Activated naive CD4-positive, alpha-beta T cell treated with Interleukin-2 at 50 U/mL for 16 hours (primary cell): ENCODE measurements at places on chromosomes 4 and X.

DNA sequence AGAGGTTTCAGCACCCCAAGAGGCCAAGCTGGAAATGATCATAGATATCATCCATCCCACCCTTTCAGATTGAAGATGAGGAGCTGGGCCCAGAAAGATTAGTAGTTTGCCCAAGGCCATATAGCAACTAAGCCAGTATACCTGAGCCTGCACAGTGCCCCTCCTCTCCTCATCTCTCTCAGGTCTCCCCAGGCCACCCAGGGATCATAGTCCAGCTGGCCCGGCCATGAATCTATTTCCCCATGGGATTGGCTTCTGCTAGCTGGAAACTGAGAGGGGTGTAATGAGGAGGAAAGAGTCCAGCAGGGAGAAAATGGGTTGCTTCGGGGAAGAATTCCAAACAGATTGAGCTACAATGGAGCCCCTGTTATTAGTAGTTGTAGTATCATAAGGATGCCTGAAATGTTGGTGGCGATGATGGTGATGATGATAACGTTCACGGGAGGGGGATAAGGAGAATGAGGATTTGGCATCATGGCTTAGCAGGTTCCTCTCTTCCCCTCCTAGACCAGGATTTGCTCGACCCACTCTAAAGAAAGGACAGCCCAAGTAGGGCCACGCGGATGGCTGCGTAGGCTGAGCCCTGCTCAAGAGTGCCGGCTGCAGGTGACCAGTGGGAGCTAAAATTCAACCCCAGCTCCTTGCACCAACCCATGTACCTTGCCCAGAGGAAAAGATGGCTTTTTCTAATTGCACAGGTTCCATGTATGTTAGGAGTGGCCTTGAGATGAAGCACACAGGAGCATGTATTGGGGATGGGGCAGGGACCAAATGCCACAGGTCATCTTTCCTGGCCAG, 117.8 kb upstream of the PJA1 start:
- DNase-seq: no peak

DNA sequence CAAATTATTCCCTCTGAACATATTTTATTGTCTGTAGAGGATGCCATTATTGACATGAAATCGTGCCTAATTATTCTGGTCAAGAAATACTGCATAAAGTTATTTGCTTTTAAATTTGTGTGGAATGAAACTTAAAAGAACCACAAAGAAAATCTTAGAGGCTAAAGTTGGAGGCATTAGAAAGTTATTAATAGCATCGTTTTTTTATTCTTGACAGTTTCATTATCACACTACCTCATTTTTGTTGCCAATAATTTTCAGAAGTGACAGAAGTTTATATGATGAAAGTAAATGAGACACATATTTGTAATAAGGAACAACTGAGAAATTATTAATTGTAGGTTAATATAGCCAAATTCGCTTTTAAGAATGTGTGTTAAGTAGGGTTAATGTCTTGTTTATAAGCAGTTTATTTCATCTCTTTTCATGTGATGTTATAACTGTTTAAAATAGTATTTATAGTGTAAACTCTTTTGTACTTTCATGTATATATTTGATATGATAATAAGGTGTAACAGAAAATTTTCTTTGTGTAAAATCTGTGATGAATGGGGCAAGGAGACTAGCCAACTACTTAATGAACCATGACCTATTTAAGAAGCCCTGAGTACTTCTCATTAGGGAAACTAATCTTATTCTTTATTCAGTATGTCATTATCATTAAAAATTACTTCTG, 54.5 kb upstream of the GRIA2 start:
- no peak for DNase-seq

DNA sequence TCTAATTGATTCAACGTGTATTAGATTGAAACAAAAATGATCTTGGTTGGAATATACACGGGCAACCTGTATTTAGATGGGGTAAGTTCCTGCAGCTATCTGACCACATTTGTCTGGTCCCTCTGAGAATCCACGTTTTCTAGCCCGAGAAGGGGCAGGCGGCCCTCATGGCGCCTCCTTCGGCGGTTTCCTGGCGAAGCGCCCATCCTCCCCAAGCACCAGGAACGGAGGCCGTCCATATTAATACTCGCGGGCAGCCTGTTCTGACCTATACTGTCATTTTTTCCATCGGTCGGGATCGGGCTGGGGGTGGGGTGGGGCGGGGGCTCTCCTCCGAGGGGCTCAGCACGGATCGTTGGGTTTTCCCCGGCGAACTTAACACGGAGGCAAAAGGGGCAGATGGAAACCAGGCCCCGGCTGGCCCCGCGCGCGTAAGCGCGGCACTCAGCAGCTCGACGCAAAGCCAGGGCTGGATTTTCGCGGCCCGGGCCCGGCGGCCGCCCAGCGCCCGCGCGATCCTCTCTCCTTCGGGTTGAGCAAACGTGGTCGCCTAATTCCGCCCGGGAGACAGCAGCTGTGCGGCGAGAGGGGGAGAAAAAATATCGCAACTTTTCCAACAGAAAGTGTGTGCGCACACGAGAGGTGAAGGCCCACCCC, 77.2 kb upstream of the BCOR start:
- peak; percentile 59 for DNase-seq

DNA sequence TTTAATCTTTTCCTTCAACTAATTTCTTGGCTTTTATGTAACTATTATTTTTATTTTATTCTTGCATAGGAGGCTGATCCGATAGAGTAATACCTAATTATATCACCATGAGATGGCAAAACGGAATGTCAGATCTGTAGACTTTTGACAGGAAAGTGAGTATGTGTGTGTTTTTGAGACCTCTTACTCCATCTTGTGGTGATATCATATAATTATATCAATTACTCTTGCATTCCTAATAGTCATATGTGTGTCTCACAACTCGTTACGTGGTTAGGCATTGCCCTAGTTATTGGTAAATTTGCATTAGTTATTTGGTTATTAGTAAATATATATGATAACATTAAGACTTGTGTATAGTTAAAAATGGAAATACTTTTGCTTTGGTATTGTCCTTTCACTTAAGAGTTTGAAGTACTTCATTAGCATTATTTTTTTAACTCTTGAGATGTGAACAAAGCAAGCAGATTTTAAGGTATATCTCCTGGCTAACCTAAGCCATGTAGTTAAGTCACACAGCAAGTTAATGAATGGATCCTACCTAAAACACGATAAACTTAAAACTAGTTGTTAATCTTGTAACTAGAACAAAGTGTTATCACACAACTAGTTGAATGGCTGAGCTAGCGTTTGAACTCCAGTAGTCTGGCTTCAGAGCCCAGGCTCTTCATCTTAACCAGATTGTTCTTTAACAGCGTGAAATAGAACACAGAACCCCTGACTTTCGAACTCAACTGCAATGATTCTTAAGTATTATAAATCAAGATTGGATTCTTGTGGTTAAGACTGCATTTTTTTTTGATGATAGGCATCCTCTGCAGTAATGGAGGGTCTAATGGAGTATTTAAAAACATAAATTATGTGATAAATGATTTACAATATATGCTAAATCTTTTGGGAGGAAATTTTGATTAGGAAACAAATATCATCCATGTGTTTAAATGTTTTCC, 67.1 kb downstream of the PGRMC2 start:
- no peak for DNase-seq

- DNase-seq: no peak
Observed at GRCh38 chr4:52507774-52508173, 151.3 kb downstream of the USP46 start.

- no peak for DNase-seq
Observed at GRCh38 chrX:107146670-107147069, 28.0 kb upstream of the RBM41 start.

GRCh38 chrX:133985164-133985966, at the start of gene GPC3:
GPC3 (minus strand) TSS chrX:133985594.
- peak; percentile 21 for DNase-seq

GRCh38 chrX:106862972-106863688, 40.0 kb downstream of the RIPPLY1 start:
- DNase-seq: peak; percentile 1

GRCh38 chr4:21921526-21922180, 26.9 kb downstream of the KCNIP4 start:
- DNase-seq: no peak

DNA sequence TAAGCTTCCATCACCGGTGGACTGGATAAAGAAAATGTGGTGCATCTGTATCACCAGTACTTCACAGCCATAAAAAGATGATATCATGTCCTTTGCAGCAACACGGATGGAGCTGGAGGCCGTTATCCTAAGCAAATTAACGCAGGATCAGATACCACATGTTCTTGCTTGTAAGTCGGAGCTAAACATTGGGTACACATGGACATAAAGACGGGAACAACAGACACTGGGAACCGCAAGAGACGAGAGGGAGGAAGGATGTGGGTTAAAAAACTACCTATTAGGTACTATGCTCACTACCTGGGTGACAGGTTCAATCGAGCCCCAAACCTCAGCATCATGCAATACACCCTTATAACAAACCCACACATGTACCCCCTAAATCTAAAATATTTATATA, 16.3 kb upstream of the IDS start:
- no peak for DNase-seq

DNA sequence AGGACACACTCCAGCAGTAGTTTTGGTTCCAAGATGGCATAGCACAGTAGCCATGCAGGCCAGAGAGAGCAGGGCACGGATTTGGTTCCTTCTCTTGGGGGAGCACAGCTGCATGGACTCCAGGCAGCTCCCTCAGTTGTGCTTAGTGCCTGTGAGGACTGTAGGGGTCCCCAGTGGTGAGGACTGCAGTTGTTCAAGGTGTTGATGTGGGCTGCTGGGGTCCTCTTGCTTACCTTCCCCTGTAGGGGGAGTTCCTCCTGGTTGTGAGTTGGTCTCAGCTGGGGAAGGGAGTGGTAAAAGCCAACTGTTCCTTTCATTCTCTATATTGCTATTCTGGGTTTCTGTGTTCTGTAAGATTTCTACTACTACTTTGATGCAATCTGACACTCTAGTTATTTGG, 606.5 kb downstream of the MAGEB5 start:
- no peak for DNase-seq

DNA sequence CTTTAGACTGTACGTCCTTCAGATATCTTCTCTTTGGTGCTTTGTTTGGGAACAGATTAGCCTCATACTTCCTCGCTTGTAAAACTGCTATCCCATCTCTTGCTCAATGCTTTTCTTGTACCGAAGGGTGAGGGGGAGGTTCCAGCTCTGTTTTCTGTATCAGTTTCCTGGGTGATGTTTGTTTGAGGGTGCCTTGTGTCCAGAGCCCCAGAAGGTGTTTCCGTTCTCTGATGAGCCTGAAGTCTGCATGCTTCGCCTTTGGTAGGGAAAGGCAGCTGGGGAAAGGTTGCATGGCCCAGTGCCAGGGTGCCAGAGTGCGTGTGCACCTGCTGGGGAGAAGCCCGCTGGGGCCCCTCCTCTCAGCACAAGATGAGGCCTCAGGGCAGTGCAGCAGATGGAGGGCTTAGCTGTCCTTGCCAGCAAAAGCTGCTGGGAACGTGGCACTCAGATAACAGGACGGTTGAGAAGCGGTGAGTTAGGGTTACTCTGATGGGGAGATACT, 73.7 kb downstream of the TBL1X start:
- no peak for DNase-seq

- peak; percentile 75 for DNase-seq
Observed at GRCh38 chrX:102720237-102721168, at the start of gene GPRASP3. GPRASP3 (plus strand) TSS chrX:102720743; CDS start chrX:102748996, 28,253 bp downstream.

DNA sequence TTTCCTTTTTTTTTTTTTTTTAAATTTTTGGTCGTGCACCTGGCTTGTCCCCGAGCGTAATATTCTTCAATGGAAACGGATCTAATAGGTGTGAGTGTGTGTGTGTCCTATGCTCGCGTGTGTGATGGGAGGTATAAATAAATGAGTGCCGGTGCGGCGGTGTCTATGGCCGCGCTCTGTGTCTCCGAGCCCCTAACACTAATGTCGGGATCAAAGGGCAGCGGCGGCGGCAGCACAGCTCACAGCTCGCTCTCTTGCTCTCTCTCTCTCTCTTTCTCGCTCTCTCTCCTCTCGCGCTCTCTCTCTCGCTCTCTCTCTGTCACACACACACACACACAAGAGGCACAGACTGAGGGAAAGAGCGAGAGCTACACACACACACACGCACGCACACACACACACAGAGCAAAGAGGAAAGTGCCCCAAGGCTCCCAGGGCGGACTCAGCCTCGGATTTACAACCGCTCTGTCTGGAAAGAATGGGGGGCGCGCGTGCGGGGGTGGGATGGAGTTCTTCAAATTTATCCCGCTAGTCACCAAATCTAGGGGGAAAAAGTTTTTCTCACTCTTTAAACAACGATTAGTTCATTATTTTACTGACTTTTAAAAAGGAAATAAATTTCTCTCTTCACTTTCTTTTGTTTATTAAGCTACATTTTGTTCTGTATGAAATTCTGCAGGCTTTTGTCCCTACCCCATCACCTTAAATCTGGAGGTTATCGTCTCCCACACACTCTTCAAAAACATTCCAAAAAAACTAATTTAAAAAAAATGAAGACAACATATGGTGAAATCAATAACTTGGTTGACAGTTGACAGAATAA, at the start of gene ZNF827:
Gene ZNF827 (minus strand): TSS at position 206 of the 823 bp plus-strand sequence. CDS start 416 bp downstream, outside the sequence.
- DNase-seq: peak; percentile 60

DNA sequence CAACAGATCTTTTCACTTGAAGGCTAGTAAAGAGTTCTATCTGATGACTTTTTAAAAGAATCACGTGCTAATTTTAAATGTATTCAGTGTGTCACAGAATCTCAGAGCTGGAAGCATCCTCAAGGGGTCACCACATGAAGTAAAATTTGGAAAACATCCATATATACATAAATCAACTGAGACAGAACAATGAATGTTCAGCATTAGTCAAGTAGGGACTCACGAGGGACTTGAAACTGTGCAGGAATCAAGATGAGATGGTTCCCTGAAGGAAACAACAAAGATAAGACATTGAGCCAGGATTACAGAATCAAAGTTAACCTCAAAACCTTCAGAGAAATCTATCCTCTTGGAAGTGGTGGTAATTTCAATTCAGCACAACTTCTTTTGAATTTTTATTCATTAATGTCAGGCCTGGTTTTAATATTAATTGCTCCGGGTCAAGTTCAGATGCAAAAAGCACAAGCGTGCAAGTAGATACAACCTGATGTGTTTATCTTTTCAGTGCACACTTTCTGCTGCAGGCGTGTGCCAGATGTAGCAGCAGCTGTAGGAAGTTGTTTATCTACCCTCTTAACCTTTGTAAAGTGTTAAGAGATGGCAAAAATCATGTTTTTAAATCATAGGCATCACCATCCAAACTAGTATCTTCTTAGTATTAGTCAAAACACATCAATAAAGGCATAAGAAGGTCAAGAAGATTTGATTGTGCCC, 87.7 kb upstream of the SRD5A3 start:
- DNase-seq: no peak

DNA sequence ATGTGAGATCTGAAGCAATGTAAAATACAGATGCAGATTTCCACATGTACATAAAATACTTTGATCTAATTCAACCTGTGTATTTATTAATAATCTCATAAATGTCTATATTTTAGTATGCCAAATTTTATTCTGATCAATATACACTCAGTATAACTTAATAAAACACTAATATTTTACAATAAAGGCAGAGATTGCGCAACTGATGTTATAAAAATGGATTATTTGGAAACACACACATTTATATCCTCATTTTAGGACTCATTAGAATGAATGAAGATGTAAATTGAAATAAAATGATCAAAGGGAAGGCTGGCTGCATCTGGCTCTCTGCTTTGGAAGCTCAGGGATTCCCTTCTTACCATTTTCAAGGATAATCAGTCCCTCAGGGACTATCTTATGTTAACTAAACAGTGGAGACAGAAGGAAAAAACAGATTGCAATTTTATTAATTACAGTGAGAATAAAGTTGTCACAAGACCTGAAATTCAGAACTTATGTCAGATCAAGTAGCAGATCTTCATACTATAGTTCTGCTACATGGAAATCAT, 900.9 kb upstream of the EPHA5 start:
- DNase-seq: no peak

GRCh38 chr4:73750730-73751129, 10.4 kb downstream of the CXCL8 start:
- DNase-seq: no peak

GRCh38 chr4:185396724-185397385, at the start of gene ANKRD37:
ANKRD37 (plus strand) TSS chr4:185396841; CDS start chr4:185396924, 83 bp downstream.
- no peak for DNase-seq
